ENCODE measurements at places on chromosomes 2 and 18.

DNA sequence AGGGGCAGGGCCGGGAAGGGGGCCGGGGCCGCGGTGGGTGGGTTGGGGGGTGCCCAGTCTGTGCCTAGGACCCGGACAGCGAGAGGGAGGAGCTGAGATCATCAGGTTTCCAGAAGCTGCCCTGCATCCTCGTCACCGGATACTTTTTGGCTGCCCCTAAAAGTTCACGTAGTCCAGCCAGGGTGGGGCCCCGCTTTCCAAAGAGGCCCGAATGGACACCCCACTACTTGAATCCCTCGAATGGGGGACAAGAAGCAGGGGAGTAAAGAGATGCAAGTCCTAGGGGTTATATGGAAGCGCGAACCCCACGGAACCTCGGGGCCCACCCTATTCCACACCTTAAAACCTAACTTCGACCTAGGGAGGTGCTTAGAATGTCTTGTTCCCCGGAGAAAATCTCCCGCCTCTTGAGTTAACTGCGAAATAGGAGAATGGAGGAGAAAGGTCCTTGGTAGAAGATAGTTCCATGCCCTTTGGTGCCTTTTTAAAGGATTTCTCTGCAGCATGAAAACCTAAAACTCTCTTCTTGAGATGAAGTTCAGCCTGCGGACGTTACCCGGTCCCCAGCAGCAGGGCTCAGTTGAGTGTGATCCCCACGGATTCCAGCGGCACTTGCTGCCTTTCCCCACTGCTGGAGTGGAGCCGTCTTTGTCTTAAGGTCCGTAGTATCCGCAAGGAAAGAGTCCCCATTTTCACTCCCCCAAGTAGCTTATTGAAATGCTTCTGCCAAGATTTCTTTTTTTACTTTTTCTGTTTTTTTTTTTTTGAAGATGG lies 2.1 kb upstream of the RNF152 start:
- no peak for DNase-seq

DNA sequence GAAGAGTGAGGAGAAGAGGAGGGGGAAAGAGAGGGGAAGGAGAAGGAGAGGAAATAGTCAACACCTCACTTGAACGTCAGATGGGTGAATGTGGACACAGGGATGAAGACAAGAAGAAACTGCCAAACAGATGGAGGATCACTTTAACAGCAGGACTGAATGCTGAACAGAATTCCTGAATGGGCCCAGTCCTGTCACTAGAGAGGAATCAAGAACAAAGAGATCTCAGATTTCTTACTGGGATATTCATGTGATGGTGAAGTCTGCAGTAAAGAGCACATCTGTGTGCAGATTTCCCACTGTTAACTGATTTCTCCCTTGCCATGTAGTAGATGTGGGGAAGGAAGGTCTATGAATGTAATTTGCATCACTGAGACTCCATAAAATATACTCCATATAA lies 135.4 kb downstream of the L3MBTL4 start:
- DNase-seq = no peak

GRCh38 chr2:5020116-5020875 lies 671.9 kb upstream of the SOX11 start:
- no peak for DNase-seq

DNA sequence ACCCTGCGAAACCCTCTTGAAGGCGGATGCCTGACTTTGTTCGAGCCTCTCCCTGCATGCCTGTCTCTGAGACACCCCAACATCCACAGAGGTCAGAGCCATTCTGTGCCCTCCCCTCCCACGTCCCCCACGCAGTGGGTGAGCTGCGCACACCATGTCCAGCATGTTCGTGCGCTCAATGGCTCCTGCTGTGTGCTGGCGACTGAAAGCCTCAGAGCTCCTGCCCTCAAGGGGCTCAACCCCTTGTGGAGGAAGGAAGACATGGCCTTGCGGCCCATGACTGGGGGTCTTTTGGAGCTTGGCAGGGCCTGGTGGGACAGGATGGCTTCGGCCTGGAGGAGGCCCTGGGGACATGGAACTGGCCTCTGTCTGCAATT lies 45.7 kb downstream of the ANKMY1 start:
- DNase-seq = no peak

DNA sequence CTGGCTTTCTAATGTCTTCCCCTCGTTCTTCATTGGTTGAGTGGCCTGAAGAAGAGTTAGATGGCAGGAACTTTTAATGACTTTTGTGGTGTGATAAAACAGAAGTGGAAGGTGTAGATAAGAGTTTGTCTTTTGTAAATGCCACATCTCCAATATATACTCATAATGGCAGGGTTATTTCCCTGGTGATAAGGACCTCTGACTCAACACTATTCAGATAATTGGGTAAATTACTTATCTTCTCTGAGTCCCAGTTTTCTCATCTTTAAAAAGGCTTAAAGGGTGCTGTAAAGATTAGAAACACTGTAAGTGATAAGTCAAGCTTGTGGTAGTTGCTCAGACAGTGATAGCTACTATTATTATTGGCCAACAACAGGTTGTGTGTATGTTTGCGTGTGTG lies 9.5 kb downstream of the KLHL14 start:
- DNase-seq = no peak

- no peak for DNase-seq
Measured at GRCh38 chr2:1482981-1483380, 69.7 kb downstream of the TPO start.
